ENCODE measurements at places on chromosomes 4 and X. TPM values are rescaled to one million over a fixed set of nuclear protein-coding genes. Genes with fewer than 3 reads are reported as not detected.

- no peak for DNase-seq
Measured at GRCh38 chr4:104457308-104457981, 37.2 kb downstream of the CXXC4 start.

DNA sequence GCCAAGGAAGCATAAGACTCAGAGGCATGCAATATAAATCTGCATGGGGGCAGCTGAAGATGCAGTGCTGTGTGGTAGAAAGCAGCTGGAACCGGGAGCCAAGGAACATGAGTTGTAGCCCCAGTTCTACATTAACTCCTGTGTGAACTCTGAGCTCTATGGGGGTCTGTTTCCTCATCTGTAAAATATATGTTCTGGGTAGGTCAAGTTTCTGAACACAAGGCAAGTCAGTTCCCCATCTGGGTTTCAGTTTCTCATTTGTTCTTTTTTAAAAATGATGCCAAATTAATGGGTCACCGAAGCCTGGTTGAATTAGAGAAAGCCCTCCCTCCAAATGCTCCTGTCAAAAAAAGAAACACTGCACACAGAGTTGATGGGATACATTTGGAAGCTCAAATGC lies 24.0 kb downstream of the UNC5C start:
- no peak for DNase-seq

DNA sequence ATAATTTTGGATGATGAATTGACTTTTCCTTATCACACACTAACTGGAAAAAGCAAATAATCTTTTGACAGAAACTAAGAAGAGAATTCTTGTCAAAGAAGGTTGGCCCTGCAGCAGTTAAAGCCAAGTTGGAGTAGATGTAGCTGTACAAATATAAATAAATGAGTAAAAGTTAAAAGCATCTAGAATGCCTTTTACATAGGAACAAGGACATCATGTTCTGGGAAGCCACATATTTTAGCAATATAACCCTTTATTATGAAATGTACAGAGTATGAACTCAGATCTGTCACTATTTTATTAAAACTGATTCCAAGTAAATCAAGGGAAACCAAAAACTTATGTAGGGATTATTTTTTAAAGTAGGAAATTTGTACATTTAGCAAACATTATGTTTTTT lies 269.4 kb upstream of the FAT4 start:
- no peak for DNase-seq

The HSFX3 gene
- 0.45 TPM for polyA plus RNA-seq

The SPATA18 gene
- 1.7 TPM for polyA plus RNA-seq

DNA sequence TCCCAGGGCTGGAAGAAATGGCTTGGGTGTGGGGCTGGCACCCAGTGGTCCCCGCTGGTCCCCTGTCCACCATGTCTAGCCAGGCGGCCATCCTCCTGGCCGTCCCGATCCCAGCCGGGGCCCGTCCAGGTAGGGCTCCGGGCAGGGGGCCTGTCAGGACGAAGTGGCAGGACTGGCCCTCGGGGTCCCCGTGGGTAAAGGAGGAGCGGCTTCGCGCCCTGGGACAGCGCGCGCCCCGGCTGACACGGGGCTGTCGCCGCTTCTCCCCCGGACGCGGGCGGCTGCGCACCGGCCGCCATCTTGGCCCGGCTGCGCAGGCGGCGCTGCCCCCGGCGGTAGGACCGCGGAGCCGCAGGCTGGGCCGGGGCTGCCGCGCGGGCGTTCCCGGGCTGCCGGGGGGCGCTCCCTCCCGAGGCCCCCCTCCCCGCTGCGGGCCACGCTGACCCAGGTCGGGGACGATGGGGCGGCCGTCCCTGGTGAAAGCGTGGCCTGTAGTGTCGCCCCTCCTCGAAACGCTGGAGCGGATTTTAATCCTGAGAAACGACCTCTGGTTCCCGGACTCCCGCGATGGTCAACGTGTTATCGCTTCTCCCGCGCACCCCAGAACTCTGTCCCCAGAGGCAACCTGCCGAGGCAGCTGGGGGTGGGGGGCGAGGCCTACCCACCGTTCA lies 60.4 kb upstream of the BCOR start:
- no peak for DNase-seq

DNA sequence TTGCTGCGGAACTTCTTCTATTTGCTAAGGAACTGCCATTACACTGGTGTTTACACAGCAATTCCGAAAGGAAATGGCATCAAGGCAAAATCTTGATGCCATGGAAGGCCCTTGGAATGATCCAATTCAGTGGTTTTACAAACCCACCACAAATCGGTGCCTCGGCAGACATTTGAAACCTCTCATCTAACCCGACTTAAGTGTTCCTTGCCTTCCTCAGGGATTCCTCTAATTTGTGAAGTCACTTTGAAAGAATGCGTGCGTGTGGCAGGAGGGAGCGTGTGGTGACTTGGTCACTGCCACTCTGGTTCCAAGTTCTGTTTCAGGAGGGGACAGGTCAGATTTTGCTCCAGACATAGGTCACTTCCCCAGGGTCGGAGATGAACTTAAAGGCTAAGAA lies 4.8 kb downstream of the NOP14 start:
- no peak for DNase-seq

DNA sequence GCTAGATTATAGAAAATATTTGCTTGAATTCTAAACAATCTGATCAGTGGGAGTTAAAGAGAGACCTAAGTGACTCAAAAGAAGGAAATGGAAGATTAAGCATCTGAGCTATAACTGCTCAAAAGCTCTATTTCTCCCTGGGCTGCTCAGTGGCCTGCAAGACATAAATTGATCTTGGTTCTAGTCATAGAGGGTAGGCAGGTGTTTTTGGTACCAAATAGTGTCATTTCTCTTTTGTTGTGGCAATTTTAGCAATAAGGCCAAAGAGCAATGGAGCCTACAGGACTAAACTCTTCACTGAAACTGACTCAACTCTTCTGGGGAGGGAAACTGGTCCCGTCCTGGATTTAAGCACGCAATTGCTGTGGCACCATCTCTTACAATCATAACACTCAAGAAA lies 33.9 kb upstream of the BMP2K start:
- DNase-seq: no peak

The QDPR gene
- polyA plus RNA-seq: 50.6 TPM
